NCI-H226 (cell line): ENCODE measurements at places on chromosomes 11 and 22.
A peak's percentile ranks its signal among the peaks of the same experiment; 100 is the strongest.

GRCh38 chr22:27551402-27551801 lies 250.2 kb downstream of the MN1 start:
- DNase-seq: no peak

DNA sequence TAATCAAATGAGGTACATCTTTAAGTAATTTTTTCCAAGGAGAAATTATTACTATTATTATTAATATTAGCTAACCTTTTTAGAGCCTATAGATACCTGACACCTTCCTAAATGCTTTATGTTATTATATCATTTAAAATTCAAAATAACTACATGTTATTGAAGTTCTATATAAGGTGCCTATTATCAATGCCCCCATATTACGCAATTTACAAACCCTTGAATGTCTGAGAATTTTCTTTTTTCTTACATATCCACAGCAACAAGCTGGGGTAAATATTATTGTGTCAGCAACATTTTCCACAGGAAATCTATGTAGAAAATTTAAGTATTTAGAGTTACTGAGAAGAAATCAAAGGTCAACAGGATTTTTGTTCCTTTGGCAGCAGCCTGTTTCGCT lies 327.3 kb downstream of the NXPE2 start:
- no peak for DNase-seq

GRCh38 chr22:50091092-50091768 lies 1.4 kb downstream of the MOV10L1 start:
- DNase-seq: no peak

GRCh38 chr11:69840371-69841169 lies 21.4 kb upstream of the FGF3 start:
- peak; percentile 12 for DNase-seq

DNA sequence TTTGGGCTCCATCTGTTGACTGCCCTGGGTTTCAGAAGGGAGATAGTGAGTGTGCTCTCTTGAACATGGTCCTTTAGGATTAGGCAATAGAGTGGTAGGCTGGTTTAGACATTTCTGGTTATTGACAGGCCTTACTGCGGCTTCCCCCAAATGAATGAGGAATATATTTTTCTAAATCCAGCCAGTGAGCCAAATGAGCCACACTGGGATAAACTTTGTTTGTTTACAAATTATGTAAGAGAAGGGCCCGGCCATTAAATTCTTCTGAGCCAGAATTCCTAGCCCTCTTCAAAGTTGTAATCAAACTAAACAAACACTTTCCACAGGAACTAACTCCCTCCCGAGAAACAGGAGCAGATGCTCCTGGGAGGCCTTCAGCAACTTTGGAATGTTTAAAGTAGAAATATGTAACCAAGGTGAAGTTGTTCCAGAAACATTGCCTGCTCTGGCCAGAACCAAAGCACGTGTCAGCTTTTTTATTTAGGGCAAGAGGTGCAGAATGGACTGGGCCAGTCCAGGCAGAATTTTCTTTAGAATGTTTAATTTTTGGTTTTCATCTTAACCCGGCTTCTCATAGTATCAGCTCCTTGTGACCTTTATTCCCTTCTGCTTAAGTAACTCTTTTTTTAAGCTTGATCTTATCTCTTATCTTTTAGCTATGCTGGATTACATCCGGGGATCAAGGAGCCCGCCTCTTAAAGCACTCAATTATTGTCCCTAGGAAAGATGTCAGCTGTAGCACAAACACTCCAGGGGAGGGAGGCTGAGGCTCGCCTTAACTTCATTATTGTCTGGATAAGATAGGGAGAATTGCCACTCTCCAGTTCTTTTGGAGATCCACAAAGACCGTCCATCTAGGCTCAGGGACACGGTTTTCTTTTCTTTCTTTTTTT lies 28.7 kb downstream of the ZNRF3 start:
- peak; percentile 26 for DNase-seq

DNA sequence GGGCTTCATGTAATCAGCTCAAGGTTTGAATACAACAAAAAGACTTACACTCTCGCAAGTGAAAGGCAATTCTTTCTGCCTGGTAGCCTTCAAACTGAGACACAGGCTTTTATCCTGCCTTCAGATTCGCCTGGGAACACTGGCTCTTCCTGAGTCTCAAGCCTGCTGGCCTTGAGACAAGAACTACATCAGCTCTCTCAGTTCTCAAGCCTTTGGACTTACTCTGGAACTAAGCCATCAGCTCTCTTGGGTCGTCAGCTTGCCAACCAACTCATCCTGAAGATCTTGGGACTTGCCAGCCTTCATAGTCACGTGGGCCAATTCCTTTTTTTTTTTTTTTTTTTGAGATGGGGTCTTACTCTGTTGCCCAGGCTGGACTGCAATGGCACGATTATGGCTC lies 35.7 kb upstream of the LRRC10B start:
- no peak for DNase-seq

DNA sequence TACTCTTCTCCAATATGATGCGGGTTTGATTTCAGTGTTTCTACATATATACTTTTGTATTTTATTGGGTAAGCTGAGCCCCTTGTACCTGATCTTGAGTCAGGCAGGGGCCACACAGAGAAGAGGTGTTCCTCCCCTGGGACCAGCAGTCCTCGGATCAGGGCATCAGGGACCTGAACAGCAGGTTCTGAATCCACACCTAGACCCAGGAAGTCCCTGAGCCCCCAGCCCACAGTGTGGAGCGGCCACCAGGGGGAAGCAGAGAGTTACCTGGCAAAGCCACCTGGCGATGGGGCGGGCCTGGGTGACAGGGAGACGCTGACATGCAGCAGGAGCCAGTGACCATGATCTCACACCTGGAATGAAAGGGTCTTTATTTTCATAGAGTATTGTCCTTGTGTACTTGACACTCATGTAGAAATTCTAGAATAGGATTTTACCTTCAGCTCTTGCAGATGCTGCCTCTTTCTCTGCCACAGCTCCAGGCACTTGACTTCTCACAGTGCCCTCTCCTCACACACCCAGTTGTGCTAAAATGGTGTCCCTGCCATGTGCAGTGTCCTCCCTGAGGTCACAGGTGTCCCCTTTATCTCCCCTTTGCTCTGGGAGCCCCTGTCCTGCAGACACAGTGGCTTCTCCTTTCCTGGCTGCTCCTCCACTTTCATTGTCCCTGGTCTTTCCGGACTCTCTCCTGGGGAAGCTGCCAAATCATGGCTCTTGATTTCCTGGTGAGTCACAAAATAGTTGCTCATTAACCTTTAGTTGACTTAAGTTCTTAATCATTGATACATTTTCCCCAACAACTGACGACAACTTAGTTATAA lies 48.5 kb downstream of the GGTLC2 start:
- no peak for DNase-seq

DNA sequence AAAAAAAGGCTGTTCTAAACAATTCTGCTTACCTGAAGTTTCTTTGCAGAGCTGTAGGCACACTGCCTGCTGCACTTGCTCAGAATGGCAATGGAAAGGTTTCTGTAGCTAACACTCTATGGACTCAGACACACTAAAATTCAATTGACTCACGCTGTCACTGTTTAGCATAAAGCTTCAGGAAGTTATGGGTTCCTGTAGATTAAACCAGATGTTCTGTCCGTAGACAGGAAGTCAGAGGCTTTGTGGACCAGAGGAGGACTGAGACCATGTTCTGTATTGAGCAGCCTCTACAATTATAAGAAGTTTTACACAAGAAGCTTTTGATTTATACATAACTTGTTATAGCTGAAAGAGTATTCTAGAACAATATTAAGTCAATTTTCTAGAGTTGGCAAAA lies 70.4 kb downstream of the GLYATL1 start:
- no peak for DNase-seq

DNA sequence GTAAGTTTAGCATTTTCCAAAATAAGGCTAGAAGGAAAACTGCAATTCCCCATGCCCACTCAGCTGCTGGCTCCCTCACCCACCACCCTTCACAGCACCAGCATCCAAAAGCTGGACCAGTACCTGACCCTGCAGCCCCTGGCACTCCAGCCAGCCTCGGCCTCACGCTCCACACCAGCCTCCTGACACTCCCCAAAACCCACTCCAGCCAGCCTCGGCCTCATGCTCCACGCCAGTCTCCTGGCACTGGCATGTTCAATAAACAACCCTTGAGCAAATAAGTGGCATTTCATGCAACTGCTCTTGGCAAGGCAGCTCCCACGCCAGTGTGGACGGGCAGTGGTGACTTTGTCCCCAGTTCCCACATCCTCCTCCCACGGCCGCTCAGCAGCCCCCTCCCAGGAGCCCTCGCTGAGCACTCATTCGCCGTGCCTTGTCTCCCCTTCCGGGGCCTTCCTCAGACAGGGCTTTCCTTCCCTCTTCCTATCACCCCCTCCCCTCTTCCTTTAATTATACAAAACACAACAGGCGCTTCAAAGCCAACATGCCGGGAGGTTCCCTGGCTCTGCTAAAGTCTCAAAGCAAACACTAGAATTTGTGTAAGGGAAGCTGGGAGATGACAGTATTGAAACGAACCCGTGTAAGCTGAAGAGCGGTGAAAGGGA lies 6.8 kb downstream of the TOLLIP start:
- DNase-seq: no peak

DNA sequence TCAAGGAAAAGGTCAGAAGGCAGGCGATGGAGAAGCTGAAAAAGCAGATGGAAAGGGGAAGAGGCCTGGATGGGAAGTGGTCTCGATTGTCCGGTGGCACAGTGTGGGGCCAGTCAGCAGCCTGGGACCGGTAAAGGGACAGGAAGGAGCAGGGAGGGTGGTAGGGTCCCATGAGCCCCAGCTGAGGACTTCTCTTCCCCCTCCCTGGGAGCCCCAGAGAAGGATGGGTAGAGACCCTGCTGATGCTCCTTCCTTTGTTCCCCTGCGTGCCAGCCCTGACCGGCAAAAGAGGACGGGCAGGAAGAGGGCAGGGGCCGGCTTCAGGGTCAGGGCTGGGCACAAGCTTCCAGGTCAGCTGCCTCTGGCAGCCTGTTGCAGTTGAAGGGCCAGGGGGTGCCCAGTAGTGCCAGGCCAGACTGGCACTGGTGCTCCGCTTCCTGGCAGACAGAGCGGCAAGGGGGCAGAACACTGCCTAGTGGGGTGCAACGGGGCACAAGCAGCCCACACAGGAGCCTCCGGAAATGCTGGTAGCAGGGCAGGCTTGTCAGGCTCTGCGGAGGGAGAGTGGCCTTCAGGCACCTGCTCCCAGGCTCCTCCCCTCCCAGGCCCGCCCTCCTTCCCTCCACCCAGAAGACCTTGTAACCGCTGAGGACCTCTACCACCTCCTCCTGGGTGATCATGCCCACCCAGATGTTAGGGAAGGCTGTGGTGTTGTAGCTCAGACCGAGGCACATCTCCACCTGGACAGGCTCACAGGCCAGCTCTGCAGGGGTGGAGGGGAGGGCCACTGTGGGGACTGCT lies 739 bp upstream of the C1QTNF5 start:
- no peak for DNase-seq

- DNase-seq: no peak
These were observed 472.9 kb downstream of the SOX6 start for GRCh38 chr11:15883455-15883920.

- no peak for DNase-seq
These were observed 4.5 kb upstream of the NEFH start for GRCh38 chr22:29475550-29475949.

DNA sequence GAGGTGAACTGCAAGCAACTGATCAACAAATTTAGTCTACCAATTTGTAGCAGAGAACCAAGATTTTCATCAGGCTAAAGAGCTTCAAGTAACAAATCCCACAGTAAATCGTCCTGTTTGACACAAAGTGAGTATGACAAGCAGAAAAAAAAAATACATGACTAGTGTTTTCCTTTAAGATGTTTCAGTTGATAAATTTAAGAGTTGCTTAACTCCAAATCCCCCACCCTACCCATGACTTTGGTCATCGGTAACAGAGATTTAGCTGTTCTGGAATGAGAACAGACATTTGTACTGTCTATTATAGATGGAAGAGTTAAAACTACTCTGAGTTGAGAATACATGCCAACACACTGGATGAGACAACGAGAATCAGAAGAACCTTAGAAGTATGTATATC lies 165.0 kb upstream of the MTMR2 start:
- no peak for DNase-seq

- no peak for DNase-seq
These were observed 4.1 kb downstream of the TRABD start for GRCh38 chr22:50189849-50190181.

- DNase-seq: no peak
These were observed 37.5 kb upstream of the LYVE1 start for GRCh38 chr11:10605941-10606381.

- DNase-seq: no peak
These were observed 20.6 kb downstream of the APOBEC3H start for GRCh38 chr22:39117585-39118191.

GRCh38 chr11:27907530-27907929 lies 200.4 kb downstream of the KIF18A start:
- DNase-seq: no peak

DNA sequence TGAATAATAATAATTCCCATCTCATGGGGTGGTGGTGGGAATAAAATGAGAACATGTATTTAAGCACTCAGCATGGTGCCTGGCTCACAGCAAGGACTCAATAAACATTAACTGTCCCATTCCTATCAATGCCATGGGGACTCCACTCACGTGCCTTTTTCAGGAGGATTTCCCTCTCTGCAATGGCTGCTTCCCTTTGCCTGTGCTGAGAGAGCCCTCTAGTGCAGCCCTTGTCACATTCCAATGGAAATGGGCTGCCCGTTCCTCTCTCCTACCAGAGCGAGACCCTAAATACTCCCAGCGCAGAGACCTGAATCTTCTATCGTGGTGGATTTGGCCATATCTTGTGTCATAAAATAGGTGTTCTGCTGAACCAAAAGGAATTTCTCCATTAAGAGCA lies 621.5 kb upstream of the B3GAT1 start:
- DNase-seq: no peak

GRCh38 chr11:115672412-115672811 lies 168.2 kb upstream of the CADM1 start:
- DNase-seq: no peak
